Fibroblast of lung (primary cell): ENCODE measurements at places on chromosomes 4 and X.
A peak's percentile ranks its signal among the peaks of the same experiment; 100 is the strongest.

DNA sequence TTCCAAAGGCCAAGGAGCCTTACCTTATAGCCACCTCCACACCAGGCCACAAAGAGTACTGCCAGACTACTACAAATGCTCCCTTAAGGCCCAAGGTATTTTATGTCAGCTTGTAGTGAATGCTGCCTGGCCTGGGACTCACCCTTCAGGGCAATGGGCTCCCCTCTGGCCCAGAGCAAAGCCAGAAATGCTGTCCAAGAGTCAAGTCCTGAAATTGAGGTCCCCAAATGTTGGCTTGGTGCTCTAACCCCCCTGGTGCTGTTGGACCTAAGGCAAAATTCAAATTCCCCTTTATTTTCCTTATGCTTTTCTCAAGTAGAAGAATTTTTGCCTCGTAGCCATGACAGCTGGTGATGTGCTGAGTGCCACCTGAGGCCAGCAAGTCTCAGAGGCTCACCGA is 1354.3 kb upstream of the DIAPH2 start:
- DNase-seq = no peak

DNA sequence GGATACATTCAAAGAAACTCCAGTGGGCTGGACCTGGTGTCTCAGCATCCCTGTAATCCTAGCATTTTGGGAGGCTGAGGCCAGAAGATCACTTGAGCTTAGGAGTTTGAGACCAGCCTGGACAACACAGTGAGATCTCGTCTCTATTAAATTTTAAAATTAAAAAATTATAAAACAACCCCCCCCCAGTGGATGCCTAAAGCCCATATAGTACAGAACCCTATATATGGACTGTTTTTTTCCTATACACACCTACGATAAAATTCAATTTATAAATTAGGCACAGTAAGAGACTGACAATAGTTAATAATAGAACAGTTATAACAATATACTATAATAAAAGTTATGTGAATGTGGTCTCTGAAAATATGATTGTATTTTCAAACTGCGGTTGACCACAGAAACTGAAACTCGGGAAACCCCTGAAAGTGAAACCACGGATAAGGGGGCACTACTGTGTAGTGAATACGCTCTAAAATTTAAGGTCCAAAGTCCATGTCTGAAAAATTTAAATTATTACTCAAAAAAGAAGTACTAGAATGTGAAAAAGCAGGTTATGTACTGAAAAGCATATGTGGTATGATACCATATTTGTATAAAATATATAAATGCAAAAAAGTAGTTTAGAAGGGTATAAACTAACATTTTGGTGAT is 2.0 kb downstream of the SMIM14 start:
- DNase-seq = peak; percentile 47

GRCh38 chr4:83240379-83240875 is 44.2 kb downstream of the COQ2 start:
- DNase-seq = no peak

DNA sequence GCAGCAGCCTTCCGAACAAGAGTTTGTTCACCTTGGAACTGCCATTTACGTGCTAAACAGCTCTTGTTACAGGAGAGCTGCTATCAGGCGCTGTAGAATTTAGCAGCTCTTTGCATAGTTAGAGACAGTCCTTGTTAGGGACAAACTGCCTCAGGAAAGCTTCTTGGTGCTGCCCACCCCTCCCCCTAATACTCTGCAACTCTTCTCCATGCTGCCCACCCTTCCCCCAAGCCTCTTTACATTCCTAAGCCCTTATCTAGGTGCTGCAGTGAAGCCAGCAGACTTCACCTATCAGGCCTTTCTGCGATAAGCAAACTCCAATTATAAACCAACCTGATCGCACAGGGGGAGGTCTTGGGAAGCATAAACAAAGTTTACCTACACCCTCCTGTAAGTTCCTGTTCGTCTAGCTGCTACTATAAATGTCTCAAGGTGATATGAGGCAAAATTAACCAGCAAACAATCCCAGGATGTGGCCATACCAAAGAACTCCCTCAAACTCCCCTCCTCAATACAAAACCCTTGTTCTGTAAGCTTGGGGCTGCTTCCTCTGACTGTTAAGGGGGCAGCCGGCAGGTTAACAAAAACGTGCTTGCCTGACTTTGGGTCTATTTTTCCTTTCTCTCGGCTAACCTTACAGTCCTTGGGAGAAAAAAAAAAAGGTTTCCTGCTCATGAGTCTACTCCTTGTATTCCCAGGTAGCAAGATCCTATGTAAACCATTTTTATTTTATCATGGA is 74.0 kb upstream of the GC start:
- no peak for DNase-seq

DNA sequence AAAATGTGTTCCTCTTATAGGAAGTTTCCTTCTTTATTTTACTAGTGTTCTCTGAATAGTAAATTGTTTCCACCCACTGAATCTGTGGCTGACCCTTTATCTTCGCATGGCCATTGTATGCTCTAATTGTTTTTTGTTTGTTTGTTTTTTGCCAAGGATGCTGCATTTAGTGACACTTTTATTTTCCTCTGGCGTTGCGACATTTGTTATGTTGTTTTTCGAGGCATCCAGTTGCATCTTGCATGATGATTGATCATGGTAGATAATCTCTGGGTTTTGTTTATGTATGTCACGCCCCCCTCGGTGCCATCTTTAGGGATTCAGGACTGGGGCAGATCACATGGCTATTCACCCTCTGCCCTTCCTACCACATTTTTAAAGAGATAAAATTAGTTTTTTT is 2.2 kb downstream of the NMU start:
- no peak for DNase-seq

- no peak for DNase-seq
These were observed 789.0 kb downstream of the TECRL start for GRCh38 chr4:63620271-63620670.

GRCh38 chr4:119604266-119604665 is 24.3 kb downstream of the PDE5A start:
- no peak for DNase-seq

DNA sequence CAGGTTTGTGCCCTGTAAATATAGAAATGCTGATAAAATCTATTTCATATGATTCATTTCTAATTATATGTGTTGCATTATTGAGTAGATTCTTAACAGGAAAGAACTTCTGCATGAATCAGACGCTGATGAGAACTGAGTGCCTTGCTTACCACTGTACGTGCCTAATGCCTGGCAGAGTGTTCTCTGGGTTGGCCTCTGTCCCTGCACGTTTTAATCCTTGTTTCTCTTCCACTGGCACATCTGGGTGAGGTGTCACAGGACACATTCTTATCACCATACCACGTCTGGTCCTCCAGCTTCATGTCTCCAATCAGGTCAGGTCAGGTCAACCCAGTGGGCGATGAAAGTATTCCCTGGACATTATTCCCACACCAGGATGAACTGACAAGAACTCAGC is 53.6 kb downstream of the KLF3 start:
- peak; percentile 14 for DNase-seq

DNA sequence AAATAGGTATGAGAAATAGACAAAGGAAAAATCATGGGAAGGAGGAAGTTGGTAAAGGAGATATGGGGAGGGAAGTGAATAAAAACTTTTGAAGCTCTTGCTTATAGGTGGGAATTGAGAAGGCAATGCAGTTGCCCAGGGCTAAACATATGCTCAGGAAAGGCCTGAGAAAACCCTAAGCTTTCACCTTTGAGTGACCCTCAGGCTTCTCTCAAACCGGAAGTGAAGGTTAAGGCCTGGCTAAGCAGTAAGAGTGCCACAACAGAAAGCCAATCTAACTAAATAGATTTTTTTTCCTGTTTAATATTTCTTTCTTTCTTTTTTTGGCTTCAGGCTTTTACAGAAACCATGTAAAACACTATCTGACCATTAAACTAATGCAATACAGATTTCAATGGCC is 69.5 kb upstream of the GABRA3 start:
- DNase-seq = no peak

- DNase-seq = peak; percentile 7
These were observed 80.3 kb downstream of the ARHGAP24 start for GRCh38 chr4:85555206-85555605.
